ENCODE measurements at places on chromosomes 4 and X. TPM values are rescaled to one million over a fixed set of nuclear protein-coding genes. Genes with fewer than 3 reads are reported as not detected.

The GDPD2 gene
- not detected for total RNA-seq

The PRDM8 gene
- total RNA-seq: 2.3 TPM

The DLG3 gene
- 25.8 TPM for total RNA-seq

DNA sequence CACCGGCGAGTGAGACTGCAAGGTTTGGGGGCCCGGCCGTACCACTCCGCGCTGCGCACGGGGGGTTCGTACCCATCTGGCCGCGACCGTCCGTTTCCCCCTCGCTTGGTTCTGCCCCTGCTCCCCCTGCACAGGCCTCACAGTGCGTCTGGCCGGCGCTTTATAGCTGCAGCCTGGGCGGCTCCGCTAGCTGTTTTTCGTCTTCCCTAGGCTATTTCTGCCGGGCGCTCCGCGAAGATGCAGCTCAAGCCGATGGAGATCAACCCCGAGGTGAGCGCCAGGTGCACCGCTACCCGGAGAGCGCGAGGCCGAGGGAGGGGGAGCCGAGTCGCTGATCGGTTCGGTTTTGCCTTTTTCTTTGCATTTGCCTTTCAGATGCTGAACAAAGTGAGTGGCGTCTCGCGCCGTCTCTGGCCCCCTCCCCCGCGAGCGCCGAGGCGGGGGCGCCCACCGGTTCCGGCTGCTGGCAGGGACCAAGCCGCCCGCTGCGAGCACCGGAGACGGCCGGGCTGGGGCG, at the start of gene UCHL1:
Gene UCHL1, plus strand, starts transcription at position 189 of the 517 bp plus-strand sequence. Its CDS starts 49 bp downstream, at position 238.
- DNase-seq: peak; percentile 39
- peaks cover 8% of the 10 kb centered on the region for H3K4me1 ChIP-seq
- peaks cover 67% of the 10 kb centered on the region for H3K27me3 ChIP-seq
- no peaks in the 10 kb centered on the region for H3K36me3 ChIP-seq

- peaks cover 28% of the 10 kb centered on the region for H3K4me1 ChIP-seq
- H3K4me3 ChIP-seq: no peak overlapping the region
- no peaks in the 10 kb centered on the region for H3K27me3 ChIP-seq
- peaks cover 11% of the 10 kb centered on the region for H3K36me3 ChIP-seq
- no peak overlapping the region for H3K27ac ChIP-seq
- DNase-seq: no peak
These were observed 6.7 kb downstream of the SULT1B1 start for GRCh38 chr4:69753686-69754085.

DNA sequence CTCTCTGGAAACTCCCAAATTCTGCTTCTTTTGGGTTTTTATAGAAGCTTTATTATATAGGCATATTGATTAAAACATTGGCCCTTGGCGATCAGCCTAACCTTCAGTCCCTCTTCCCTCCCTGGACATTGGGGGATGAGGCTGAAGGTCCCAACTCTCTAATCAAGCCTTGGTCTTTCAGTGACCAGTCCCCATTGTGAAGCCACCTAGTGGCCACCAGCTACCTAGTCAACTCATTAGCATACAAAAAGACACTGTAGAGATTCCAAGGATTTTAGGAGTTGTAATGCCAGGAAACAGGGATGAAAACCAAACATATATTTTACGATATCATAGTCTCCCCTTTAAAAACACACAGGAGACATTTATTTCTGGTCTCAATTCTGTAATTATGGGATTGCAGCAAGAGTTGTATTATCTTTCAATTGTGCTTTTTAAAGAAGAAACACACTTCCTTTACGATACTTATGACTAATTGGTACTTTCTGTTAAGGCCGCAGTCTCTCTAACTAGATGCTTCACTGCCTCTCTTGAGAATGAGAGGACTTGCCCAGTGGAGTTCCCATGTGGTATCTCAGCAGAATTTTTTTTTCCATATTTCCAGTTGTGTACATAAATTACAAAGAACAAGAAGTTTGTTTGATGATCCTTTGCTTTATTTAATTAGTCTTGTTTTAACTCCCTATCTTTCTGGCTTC, 58.2 kb downstream of the WDR17 start:
- H3K4me3 ChIP-seq: no peak overlapping the region
- no peaks in the 10 kb centered on the region for H3K36me3 ChIP-seq
- H3K27me3 ChIP-seq: no peaks in the 10 kb centered on the region
- DNase-seq: no peak
- H3K27ac ChIP-seq: peak overlapping the region; percentile 0

DNA sequence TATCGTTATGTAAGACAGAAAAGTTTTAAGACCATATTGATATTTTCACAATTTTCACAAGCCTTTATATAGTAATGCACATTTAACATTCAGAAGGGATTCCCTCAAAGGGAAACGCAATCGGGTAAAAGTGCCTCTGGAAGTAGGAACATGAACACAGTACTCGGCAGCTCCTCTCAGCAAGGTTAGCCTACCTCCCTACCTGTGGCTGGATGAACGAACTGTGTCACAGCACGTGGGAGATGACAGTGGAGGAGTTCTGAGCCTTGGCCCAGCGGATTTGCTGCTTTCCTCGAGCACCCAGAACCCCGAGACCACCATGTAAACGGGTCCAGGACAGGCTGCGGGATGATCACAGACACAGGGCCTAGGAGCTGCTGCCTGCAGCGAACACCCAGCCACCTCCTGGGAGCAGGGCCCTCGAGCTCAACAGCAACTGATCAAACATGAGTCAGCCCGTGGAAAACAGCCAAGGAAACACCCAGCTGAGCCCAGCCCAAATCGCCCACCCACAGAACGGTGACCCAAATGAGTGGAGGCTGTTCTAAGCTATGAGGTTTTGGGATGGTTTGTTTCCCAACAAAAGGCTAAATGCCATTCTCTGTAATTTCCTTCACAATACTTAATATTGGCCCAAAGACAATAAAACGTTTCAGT, 30.4 kb downstream of the FAT1 start:
- no peak for DNase-seq
- H3K27ac ChIP-seq: no peak overlapping the region
- no peaks in the 10 kb centered on the region for H3K4me1 ChIP-seq
- H3K27me3 ChIP-seq: no peaks in the 10 kb centered on the region

DNA sequence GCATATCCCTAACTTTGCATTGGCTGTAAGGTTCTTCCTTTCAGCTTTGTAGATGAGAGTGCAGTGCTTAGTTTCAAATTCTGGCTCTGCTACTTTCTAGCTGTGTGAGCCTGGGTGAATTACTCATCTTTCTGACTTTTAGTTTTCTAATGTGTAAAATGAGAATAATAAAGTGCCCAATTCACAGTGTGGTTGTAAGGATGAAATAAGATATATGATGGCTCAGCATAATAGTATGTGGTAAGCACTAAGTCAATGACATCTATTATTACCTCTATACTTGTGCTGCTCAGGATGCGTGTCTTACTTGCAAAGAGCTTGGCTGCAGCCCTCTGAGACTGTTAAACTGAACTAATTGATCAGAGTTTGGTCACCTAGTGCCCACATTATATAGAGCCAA, 30.6 kb upstream of the ETNPPL start:
- H3K36me3 ChIP-seq: no peaks in the 10 kb centered on the region
- H3K27me3 ChIP-seq: no peaks in the 10 kb centered on the region
- H3K4me1 ChIP-seq: no peaks in the 10 kb centered on the region
- no peak for DNase-seq
- no peak overlapping the region for H3K27ac ChIP-seq
